NCI-H2227 treated with DMSO at 0.1 percent for 48 hours (cell line): ENCODE measurements at places on chromosomes 2 and 18.

DNA sequence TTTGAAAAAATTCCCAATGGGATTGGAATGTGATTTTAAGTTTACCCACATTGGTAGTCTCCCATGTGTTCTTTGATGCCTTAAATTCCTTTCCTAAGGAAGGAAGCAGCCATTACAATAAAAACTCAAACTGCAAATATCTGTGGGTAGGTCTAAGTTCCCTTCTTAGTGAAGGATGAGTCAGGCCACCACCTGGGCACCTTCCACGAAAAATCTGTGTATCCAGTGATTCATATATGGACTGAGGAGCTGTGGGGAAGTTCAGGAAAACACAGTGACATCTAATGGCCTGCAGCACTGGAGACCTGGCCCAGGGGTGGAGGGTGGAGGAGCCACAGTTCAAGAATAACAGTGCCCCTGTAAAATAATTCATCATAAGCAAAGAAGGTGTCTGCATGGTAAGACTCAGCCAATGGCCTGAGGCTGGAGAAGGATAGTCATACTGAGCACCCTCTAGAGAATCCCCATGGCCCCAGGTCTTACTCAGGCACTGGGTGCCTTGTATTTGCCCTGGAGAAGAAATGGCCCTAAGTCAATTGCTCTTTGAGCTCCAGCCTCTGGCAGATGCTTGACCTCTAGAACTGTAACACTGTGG is 248.6 kb downstream of the SP3 start:
- DNase-seq: no peak

- DNase-seq: no peak
These were observed 453 bp downstream of the CABLES1 start for GRCh38 chr18:23135550-23136325.

- DNase-seq: no peak
These were observed 60.0 kb downstream of the SNORC start for GRCh38 chr2:232930059-232930400.

- DNase-seq: no peak
These were observed 4.4 kb downstream of the ANKRD23 start for GRCh38 chr2:96839293-96839874.

GRCh38 chr2:33577668-33578067 is 21.4 kb downstream of the FAM98A start:
- DNase-seq: no peak

DNA sequence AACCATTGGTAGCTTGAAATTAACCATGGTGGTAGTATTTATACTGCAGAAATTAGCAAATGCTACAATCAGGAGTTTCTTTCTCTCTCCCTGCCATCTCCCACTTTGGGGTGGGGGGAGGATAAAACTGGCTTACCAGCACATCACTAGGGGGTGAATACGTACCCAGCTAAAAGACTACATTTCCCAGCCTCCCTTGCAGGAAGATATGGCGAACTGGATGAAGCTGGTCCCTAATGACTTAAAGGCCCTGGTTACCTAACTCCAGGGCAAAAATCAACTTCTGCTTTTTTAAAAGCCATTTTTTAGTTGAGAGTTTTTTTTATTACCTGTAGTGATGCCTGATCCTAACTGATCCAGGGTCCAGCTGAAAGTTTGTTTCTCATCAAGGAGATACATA is 70.3 kb upstream of the RAB12 start:
- no peak for DNase-seq

- DNase-seq: no peak
These were observed 311.3 kb upstream of the NT5C1B start for GRCh38 chr2:18900691-18901141.
